ENCODE measurements at places on chromosomes 4 and X.

DNA sequence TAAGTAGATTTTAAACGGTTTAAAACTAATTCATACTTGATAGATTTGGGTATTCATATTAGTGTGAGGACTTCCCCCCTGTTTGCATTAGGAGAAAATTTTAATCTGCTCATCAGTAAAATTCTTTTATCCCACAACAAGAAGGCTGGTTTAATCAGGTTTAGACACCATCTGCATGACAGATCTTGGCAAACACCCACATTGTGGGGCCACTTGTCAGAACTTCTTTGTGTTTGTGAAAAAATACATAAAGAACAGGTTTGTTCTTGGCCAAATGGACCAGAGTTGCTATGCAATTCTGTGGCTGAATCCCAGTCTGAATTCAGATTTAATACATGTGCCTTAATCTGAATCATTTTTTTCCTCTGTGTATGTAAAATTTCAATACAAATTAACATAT is 121.1 kb downstream of the REPS2 start:
- DNase-seq: no peak

DNA sequence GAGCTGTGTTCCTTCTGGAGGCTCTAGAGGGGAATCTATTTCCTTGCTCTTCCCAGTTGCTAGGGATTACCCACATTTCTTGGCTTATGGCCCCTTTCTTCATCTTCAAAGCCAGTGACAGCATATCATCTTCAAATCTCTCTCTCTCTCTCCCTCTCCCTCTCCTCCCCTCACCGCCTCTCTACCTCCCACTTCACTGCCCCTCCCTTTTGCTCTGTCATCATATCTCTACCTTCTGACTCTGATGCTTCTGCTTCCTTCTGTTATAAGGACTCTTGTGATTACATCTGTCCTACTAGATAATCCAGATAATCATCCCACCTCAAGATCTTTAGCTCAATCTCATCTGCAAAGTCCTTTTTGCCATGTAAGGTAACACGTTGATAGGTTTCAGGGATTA is 93.1 kb upstream of the TEX13D start:
- DNase-seq: no peak

DNA sequence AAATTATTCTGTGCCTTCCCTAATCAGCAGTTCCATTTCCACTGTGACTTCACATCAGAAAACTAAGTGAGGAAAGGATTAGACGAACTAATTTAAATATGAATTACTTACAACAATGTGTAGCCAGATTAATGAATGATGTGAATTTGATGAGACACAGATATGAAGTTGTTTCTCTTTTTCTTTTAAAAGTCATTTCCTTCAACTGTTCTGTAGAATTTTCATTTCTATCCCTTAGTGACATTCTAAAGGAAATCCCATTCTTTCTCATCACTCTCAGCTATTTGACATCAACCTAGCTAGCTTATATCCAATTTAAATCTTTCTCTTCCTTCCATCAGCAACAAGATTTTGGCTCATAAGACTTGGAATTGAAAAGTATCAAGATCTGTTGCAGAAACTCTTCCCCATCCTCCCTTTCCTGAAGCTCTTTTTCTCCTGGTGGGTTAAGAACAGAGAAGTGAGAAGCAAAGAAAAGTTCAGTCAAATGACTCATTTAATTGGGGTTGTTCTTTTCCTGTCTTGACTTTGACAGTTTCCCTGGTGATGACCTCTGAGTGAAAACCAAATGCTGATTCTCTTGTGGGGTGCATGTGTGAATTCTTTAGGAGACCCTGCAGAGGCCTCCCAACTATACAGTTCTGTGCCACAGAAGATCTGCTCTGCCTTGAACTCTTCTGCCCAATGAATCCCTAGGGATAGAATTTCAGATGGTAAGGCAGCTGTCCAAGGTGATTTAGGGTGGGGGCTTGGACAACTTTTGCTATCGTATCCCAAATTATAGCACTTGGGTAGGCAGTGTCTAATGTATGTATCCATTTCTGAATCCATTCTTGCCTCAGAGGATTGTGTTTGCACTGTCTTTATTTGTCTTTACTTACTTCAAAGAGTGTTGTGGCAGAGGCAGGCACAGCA is 232.5 kb upstream of the GPRIN3 start:
- DNase-seq: no peak

- DNase-seq: no peak
These were observed 315.2 kb upstream of the SLIT2 start for GRCh38 chr4:19936476-19936875.

DNA sequence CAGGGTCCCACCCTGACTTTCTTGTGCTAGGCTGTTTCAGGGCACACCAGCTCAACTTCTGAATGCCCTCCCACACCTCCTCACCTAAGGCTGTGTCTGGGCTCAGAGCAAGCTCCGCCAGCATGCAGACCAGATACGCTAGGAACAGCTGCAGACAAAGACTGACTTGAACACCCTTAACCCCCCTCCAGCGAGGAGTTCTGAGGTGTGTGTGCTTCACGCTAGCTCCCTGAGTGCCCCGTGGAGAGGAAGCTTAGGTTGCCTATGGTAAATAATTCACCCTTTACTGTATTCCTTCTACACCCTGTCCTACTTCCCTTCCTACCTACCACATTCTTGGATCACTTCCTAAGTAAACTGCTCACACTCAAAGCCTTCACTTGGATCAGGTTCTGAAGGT is 115.0 kb downstream of the VCX3B start:
- DNase-seq: no peak

DNA sequence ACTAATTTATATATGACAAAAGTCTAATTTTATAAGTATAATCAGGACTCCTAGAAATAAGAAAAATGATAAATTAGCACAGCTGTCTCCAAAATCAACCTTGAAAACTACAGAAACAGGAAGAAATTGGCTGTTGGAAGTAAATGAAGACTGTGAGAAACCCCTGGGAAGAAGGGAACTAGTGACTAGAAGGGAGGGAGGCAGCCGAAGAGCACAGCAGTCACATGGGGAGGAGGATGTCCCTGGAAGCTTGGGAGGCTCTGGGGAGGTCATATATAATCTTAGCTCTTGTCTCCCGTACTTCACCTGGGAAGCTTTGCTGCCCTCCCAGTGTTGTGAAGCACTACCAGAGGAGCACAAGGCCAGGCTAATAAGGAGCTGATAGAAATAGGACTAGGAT is 8.9 kb upstream of the TMA16 start:
- no peak for DNase-seq

- no peak for DNase-seq
These were observed 11.7 kb downstream of the RELL1 start for GRCh38 chr4:37674439-37674838.

- DNase-seq: no peak
These were observed 25.0 kb downstream of the MEPE start for GRCh38 chr4:87857789-87858188.

- DNase-seq: no peak
These were observed 181.7 kb upstream of the EDNRA start for GRCh38 chr4:147299205-147299604.

- DNase-seq: no peak
These were observed 5.4 kb upstream of the PRICKLE3 start for GRCh38 chrX:49191574-49192011.
